GOT3 (cell line): ENCODE measurements at places on chromosomes 5 and 9.

GRCh38 chr9:124180557-124180956 is 77.2 kb upstream of the NEK6 start:
- no peak for DNase-seq

DNA sequence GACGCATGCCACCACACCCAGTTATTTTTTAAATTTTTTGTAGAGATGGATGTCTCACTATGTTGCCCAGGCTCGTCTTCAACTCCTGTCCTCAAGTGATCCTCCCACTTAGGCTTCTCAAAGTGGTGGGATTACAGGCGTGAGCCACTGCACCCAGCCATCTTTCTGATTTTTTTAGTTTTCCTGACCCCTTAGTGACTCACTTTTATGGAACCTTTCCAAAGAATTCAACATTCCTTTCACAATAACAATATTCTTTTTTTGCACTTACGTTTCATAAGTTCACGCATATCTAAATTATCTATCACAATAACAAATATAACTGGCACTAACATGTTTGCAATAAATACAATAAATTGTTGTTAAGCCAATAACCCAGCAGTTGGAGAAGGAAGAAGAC is 8.5 kb downstream of the ELOVL7 start:
- DNase-seq = no peak

GRCh38 chr9:33164138-33164809 is 2.9 kb downstream of the B4GALT1 start:
- no peak for DNase-seq

GRCh38 chr9:135069558-135070197 is 17.8 kb upstream of the OLFM1 start:
- DNase-seq = no peak

GRCh38 chr5:117143406-117143805 is 568.8 kb upstream of the SEMA6A start:
- DNase-seq = no peak

- no peak for DNase-seq
Measured at GRCh38 chr9:126775926-126776325, 28.9 kb upstream of the ZBTB43 start.

DNA sequence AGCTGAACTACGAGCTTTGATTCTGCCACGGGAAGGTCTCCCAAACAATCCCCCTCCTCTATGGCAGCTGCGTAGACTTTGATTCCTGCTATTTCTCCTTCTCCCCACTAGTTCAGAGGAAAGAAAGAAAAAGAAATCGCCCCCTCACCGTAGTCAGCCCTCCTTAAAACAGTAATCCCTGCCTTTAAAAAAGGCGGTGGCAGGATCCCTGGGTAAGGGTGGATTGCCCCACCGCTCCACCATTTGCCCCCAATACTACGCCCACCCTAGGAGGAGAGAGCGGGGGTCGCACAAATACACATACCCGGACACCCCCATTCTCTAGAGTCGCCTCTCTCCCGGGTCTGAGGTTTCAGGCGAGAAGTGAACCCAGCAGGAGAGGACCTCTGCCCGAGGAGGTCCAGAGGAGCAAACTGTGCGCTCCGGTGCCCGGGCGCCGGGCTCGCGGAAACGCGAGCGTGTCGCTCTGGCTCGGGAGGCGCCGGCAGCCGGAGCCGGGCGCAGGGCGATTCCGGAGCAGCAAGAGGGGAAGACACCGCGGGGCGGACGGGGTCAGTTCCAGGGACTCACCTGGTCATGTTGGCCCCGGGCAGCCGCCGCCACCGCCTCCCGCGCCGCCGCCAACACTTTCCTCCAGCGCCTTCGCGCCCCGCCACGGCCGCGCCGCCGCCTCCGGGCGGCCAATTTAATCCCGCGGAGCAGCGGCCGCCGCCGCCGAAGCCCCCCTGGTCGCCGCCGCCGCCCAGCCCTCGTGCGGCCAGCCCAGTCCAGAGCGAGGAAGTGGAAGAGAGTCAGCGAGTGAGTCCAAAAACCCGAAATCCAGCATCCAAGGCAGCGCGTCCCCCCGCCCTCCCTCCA is 1057.7 kb upstream of the DMAC1 start:
- DNase-seq = no peak

DNA sequence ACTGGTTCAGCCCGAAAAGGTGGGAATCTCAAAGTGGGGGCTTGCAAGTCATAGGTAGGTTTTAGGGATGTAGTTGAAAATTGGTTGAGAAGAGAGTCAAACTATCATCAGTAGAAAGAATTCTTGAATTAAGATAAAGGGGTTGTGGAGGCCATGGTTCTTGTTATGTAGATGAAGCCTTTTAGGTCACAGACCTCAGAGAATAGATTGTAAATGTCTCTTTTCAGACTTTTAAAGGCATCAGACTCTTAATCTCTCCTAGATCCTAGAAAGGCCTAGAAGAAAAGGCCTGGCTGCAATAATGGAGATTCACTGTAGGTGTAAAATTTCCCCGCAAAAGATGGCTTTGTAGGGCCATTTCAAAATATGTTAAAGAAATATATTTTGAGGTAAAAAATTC is 96.4 kb downstream of the PSAT1 start:
- DNase-seq = no peak

DNA sequence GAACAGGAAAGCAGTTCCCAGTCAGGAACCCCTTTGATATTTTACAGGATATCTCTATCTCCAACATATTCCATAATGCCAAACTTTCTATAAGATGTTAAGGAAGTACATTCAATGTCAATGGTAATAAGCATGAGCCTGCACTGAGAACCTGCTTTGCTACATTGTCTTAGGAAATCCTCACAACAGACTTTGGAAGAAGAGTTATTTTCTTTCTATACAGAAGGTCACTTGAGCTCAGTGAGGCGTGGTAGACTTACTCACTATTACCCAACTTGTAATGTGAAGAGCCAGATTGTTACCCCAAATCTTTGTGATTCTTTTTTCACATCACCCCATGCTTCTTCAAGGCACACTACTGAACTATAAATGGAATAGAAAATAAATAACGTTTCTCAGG is 435.9 kb downstream of the DNAH5 start:
- DNase-seq = no peak

- DNase-seq = no peak
Measured at GRCh38 chr5:120778491-120779484, 314.7 kb downstream of the PRR16 start.

DNA sequence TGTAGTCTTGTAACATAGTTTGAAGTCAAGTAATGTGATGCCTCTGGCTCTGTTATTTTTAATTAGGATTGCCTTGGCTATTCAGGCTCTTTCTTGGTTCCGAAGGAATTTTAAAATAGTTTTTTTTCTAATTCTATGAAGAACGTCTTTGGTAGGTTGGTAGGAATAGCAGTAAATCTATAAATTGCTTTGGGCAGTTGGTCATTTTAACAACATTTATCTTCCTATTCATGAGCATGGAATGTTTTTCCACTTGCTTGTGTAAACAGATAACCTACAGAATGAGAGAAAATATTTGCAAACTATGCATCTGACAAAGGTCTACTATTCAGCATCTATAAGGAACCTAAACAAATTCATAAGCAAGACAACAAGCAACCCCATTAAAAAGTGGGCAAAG is 173.2 kb upstream of the TRPC7 start:
- DNase-seq = no peak

DNA sequence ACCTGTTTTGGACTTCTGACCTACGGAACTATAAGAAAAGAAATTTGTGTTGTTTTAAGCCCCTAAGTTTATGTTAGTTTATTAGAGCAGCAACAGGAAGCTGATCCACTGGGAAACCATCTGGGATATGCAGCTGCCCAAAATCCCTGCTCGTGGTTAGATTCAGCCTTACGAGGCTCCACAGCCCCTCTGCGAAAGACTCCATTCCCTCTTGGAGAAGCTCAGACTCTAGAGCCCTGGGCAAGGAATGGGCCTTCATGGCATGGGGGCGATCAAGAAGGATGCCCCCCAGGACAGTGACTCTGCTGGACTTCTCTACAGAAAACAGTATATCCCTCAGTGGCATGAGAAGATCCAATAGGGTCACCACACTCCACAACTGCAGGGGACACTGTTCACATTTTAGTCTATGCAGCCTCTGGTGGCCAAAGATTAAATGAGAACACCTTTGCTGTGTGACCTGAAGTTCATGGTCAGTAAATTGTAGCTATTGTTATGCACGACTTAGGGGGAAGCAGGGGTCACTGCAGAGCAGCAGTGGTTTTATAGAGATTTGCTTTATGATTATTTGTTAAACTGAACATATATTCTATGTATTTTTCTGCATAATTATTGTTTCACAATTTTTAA is 21.1 kb downstream of the IRF1 start:
- DNase-seq = no peak

- DNase-seq = no peak
Measured at GRCh38 chr5:89255845-89256463, 373.0 kb upstream of the MEF2C start.

GRCh38 chr5:14672484-14673394 is 8.2 kb downstream of the OTULIN start:
- no peak for DNase-seq

- no peak for DNase-seq
Measured at GRCh38 chr5:73973135-73973534, 347.1 kb downstream of the ARHGEF28 start.

- DNase-seq = no peak
Measured at GRCh38 chr5:61941637-61942036, 364.4 kb upstream of the KIF2A start.

GRCh38 chr5:150142959-150143349 is 12.7 kb downstream of the PDGFRB start:
- DNase-seq = peak; percentile 35

DNA sequence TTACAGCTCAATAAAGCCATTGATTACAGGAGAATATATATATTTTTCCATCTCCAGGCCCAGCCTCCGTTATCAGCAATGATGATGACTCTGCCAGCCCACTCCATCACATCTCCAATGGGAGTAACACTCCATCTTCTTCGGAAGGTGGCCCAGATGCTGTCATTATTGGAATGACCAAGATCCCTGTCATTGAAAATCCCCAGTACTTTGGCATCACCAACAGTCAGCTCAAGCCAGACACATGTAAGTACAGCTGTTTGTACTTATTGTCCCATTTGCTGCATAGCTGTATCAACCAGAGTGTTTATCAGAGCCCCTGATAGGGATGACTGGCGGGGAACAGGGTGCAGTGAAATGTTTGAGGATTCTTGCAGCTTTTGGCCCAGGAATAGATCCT is 197.7 kb downstream of the NTRK2 start:
- no peak for DNase-seq

DNA sequence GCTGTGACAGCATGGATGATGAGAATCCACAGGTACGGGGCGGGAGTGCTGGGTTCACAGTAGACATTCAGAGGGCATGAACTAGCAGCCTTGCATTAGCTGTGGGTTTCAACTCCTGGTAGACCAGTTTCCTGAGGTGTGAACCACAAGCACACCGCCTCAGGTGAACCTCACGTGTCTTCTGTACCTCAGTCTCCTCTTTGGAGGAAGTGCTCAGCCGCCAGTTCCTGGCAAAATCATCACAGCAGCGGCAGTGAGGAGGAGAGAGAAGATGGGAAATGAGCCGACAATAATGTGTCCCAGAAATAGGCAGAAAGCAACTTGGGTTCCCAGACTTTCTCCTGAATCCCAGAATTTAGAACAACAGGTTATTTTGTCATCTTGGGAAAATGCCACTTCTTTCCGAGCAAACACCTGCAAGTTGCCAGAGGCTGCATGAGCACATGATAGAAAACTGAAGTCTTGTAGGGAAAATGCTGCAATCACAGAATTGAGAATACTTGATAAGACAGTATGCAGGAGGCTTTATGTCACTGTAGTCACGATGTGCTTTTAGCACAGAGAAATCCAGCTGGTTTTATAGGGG is 258.5 kb downstream of the AOPEP start:
- no peak for DNase-seq

GRCh38 chr9:130539420-130540223 is 39.8 kb upstream of the FUBP3 start:
- no peak for DNase-seq

DNA sequence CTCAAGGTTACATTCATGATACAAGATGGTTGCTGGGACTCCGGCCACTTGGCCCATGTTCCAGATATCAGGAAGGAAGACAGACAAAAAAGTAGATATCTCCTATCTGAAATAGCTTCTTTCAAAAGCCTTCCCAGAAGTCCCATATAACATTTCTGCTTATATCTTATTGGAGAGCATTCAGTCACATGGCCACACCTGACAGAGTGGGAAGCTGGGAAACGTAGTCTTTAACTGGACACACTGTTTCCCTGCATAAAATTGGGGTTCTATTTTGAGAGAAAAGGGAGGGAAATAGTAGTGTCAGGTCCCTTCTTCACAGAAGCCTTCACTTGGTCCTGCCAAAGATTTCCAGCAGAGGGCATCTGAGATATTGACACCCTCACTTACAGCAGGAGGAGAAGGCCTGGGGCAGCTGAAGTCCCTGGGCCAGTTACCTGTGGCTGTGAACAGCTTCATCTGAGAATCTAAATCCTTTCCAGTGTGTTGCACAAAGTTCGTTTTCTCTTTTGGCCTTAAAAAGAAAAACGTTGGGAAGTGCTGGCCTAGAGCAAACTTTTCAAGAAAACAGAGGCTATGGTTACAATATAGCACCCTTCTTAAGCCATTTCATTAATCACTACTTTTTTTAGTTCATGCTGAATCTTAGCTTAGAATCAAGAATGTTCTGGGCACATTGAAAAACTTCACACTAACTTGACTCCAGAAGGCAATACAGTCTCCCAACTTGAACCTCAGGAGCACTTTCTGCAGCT is 33.5 kb downstream of the SPEF2 start:
- DNase-seq = peak; percentile 4

DNA sequence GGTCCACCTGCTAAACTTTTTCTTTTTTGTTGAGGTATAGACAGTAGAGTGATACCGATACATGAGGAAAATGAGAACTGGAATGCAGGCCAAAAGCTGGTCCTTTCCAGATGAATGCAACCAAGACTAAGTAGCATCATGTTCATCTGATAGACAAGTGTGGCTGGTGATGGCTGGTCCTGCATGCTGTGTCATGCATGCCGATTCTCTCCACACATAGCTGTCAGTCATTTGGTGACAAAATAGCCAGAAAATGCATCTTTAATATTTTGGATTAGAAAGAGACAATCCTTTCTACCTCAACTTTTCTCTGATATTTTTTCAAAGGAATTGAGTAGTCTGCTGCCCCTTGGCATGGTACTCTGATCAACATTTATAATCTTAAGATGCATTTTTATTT is 49.9 kb downstream of the ZSWIM6 start:
- no peak for DNase-seq

GRCh38 chr9:134240361-134240760 is 76.0 kb upstream of the RNU6ATAC start:
- DNase-seq = no peak

GRCh38 chr5:145991044-145991575 is 54.7 kb downstream of the SH3RF2 start:
- DNase-seq = no peak

DNA sequence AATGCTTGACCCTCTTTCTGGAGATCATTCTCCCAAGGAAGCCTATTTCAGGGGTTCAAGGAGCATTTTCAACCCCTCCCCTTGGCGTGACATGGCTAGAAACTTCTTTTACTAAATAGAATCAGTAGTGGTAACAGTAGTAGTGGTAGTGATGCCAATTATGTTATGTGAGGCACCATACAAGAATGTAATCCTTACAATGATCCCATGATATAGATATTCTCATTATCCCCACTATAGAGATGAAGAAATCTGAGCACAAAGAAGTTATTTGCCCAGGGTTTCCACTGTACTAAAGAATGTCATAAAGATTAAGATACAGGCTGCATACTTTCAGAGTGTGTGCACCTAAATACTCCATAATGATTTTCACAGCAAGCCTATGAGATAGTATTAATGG is 155.4 kb upstream of the CLINT1 start:
- DNase-seq = no peak

- no peak for DNase-seq
Measured at GRCh38 chr5:57715296-57715695, 232.7 kb upstream of the ACTBL2 start.
